ENCODE measurements at places on chromosomes 4 and X.

DNA sequence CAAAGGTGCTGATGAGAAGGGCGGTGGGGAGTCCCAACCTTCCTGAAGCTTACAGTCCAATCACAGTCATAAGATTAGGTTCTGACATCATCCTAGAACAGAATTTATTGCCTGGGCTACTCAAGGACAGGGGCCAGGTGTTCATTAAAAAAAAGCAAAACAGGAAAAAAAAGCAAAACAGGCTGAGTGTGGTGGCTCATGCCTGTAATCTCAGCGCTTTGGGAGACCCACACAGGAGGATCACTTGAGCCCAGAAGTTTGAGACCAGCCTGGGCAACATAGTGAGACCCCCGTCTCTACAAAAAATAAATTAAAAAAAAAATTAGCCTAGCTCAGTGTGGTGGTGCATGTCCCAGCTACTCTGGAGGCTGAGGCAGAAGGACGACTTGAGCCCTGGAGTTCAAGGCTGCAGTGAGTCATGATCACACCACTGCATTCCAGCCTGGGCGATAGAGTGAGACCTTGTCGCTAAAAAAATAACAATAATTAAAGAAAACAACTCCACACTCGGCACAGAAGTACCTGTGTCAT lies 3.0 kb downstream of the RAB9A start:
- no peak for DNase-seq

GRCh38 chr4:20773144-20773997 lies 73.1 kb downstream of the PACRGL start:
- DNase-seq: peak; percentile 30

DNA sequence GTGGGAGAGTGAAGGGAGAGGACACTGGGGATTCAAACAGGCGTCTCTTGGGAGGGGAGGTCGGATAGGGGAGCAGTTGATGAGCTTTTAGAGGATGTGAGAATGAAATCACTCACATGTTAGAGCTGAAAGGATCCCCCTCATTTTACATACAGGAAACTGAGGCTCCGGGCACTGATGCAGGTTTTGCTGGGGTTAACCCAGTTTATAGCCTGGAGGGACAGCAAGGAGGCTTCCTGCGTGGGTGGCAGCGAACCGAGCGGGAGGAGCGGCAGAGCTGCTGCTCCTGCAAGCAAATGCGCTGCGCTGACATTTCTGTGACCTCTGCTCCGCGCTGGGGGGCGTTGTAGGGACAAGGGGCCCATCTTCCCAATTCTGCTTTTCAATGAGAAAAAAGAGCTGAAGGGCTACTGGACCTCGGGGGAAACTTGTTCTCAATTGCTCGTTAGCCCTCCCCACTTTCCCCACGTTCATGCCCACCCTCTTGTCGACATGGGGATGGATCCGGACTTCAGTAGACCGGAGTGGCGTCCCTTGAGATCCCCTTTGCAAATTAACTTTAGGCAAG lies 1.2 kb upstream of the NEUROG2 start:
- no peak for DNase-seq

DNA sequence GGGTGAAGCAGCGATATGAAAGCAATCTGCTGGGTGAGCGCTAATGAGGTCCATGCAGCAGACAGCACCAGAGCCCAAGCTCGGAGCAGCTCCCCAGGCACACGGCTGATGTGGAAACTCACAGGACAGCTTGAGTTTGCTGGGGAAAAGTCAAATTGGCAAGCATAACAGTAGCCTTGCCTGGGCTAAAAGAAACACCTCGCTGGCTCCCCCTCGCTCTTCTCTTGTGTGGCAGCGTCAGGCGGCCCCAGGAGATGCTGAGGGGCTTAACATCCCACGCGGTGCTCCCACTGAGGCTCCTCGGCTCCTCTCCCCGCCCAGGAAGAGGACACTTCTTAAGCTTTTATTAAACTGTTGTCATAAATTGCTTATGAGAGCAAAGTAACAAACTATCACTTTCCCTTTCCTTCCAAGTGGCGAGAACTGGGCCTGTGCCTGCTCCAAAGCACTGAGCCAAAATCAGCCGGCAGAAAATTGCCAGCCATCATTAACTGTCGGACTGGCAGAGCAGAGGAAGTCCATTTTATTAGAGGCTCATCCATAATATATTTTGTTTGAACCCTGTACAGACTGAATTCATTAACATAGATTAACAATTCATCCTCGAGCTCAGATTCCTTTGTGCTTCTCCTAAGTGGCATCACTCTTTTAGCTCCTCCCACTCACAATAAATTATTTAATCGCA lies 111.4 kb downstream of the TSPAN5 start:
- no peak for DNase-seq

GRCh38 chrX:118525174-118525730 lies 29.6 kb downstream of the DOCK11 start:
- DNase-seq: no peak

GRCh38 chr4:38842994-38843393 lies 13.6 kb downstream of the TLR6 start:
- no peak for DNase-seq

GRCh38 chrX:80216086-80216485 lies 201.5 kb downstream of the TBX22 start:
- DNase-seq: peak; percentile 36

DNA sequence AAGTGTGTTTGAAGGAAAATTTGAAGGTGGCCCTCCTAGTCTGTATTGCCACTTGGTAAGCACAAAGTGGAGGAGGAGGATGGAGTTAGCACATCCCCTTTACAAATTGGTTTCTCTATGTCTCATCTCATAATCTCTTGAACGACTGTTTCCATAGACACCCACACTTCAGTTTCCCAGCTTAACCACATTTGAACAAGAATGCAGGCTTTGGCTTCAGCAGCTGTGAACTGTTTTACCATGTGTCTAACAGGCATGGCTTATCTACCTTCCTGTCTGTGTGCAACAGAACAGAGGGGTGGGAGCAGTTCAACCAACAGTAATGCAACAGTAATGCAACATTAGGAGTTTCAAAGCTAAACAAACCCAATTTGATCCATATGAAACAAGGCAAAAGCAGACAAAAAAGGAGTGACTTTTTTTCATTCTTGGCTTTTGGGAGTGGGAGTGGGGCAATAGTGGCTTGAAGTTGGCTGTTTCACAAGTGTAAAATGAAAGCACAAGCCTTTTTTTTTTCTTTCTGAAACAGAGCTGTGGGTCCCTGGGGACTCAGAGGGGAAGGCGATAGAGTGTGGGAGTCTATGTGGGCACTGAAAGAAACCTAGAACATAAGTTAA lies 108.0 kb downstream of the ITM2A start:
- no peak for DNase-seq
